ENCODE measurements at places on chromosomes 6 and 20.
A peak's percentile ranks its signal among the peaks of the same experiment; 100 is the strongest.

- no peak for DNase-seq
Measured at GRCh38 chr6:5730585-5731263, 276.0 kb downstream of the NRN1 start.

DNA sequence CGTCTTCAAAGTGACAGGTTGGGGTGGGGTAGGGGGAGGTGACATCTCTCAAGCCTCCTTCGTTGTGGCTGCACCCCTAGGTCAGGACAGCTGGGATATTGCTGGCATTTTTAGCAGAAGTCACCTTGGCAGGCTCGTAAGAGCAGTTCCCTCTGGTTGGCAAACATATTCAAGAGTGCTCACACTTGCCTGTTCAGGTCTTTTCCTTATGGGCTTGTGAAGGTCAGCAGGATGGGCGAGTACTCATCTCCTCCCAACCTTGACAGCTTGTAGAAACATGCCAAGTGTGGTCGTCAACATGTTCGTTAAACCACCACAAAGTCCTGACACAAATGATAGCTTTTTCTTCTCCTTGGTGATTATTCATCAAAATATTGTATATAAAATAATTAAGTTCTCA lies 113.6 kb downstream of the HDGFL1 start:
- DNase-seq, result no peak

DNA sequence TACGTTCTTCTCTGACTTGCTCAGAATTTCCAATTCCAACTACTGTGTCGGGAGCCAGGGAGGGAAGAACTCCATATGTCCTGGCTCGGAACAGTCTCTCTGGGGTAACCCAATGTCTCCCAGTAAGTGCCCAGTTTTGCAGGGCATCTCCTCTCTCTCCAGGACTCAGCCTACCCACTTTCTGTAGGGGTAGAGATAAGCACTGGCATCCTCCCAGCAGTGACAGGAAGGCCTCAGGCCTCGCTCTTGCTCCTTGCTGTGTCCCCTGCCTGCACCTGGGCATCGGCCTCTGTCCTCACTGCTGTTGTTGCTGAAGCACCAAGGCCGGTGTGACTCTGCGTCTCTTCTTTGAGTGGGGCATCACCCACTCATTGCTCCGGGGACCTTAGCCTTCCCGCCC lies 388.9 kb upstream of the JARID2 start:
- no peak for DNase-seq

- peak; percentile 66 for DNase-seq
Measured at GRCh38 chr6:140354296-140354695, 979.8 kb upstream of the CITED2 start.

DNA sequence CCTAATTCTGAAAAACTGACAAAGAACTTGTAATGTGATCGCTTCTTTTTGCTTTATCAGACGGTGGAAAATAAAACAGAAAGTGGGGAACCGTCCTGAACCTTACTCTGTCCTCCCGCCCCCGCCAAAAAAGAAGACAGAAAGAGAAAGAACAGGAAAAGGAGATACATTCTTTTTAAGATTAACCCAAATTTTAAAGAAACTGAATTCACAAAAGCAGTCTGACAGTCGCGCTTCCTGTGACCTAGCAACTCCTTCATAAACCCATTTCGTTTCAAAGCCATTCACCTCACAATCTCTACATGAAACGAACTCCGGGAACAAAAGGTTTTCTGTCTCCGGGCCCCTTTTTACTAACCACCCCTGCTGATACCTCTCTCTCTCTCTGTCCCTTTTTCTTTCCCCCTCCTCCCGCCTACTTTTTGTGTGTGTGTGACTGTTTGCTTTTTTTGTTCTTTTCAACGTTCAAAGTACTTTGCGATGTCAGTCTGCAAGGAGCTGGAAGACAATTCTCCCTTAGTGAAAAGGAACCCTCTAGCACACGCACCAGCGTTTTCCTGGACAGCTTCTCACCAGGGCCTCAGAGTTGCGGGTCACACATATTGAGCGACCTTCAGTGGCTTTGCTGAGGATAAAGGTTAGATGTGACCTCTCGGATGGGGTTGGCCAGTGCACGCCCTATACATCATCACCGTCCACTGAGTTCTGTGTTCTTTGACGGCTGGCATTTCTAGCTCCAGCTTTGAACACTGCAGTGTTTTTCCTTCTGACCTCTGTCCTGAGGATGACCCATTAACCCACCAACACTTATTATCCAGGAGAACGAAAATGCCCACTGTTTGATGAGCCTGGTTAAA lies 530 bp upstream of the NEDD9 start:
- no peak for DNase-seq

All from NCI-H226 (cell line).